Hepatic stellate cell (primary cell): ENCODE measurements at places on chromosomes 13 and 19.
A peak's percentile ranks its signal among the peaks of the same experiment; 100 is the strongest.

GRCh38 chr19:32682317-32682716 lies 6.7 kb downstream of the RGS9BP start:
- DNase-seq, result no peak

- no peak for DNase-seq
Observed at GRCh38 chr13:48156466-48156865, 61.6 kb upstream of the MED4 start.

GRCh38 chr13:113758651-113759524 lies at the start of gene TMEM255B:
TMEM255B (plus strand) TSS chr13:113759226; CDS start chr13:113759270, 44 bp downstream.
- DNase-seq, result peak; percentile 93

GRCh38 chr19:39126312-39127187 lies 964 bp downstream of the PAK4 start:
- DNase-seq, result no peak

DNA sequence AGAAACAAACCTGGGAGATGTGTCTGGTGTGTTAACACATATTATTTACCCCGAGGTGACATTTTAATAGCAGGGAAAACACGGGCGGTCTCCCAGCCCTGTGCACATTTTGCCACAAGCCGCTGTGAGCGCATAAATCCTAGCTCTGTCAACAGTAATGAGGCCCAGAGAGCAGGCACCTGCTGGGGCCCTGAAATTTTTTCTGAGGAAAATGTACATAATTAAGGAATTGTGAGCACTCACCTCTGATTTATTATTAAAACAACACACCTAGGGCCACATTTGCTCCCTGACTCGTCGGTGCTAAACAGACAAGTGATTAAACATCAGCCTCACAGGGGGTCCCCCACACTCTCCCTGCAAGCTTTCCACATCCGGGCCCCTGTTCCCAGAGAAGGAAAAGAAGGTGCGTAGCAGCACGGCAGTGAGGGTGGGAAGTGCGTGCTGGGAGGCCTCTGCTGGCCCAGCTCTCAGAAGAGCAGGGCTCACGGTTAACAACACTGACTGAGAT lies 616.3 kb downstream of the UQCRFS1 start:
- DNase-seq, result no peak

GRCh38 chr19:6413291-6413690 lies 11.3 kb downstream of the KHSRP start:
- no peak for DNase-seq

- DNase-seq, result no peak
Observed at GRCh38 chr13:35483761-35484160, 7.3 kb upstream of the MAB21L1 start.

DNA sequence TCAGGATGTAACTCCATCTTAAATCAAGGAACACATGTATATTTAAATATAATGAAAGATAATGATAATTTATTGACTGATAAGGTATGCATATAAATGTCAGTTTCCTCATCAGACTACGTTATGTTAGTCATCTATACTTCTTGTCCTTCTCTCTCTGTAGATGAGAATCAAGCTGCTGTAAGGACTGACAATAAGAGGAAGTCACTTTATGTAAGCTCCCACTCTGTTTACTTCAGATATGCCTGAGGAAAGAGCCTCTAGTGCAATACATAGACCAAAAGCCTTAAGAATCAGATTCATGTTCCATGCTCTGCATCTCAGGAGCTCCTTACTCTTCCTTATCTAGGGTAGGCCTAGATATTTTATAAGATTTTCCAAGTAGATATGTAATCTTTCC lies 9.6 kb upstream of the SLITRK6 start:
- no peak for DNase-seq
